ENCODE measurements at places on chromosomes 2 and 18.

DNA sequence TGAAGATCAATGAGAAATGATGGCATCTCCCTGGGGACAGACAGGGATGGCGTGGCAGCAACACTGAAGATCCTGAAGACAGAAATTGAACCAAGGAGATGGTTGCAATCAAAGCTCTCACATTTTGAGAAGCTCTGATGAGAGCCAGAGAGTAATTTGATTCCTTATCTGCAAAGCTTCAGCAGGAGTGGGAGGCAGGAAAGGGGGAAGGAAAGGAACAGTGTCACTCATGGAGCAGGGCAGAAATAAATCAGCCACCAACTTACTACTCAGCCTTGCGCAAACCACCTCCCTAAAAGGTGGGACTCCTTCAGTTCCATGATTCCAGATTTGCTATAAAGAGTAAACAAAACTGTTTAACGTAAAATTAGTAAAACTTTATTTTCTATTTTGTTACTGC is 119.2 kb downstream of the CACNB4 start:
- DNase-seq: no peak

GRCh38 chr2:237695201-237695780 is 67.9 kb downstream of the LRRFIP1 start:
- DNase-seq: peak; percentile 97

DNA sequence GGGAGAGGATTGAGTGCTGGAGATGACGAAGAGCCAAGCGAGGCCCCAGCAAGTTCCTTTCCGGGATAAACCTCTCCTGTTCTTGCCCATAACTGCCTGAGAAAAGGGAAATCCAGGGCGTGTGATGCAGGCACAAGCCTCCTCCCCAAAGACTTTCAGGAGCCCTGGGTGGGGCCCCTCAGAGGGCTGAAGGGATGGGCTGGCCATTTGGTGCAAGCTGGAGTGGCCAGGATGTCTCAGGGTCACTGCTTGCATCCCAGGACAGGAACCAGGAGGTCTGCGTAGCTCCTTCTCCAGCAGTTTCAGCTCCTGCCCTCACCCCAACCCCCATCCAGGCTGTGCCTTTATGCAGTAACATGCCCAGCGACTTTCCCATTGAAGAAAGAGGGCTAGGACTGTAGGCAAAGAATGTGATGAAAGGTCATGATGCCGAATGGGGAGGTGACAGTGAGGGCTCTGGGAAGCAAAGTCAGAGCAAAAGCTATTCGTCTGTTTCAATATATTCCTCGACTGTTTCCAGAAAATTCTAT is 80.2 kb downstream of the PXDN start:
- DNase-seq: no peak

DNA sequence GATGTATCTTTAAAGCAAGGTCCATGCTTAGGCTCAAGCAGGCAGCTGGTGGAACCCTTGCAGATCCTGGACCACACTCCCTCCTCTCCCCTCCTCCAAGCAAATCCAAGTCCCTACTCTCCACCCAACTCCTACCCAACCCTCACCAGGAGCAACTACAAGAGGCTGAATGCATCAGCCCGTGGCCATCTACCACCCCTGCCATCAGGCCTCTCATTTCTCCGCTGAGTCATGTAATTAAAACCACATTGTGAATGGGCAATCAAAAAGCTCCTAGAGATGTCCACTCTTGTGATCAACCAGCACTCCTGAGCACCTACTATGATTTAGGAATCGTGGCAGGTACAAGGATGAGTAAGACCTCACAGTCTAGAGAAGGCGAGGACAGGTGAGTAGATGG is 142.2 kb upstream of the CAPN13 start:
- DNase-seq: no peak

GRCh38 chr2:71667256-71668182 is 214.2 kb downstream of the DYSF start:
- DNase-seq: no peak

DNA sequence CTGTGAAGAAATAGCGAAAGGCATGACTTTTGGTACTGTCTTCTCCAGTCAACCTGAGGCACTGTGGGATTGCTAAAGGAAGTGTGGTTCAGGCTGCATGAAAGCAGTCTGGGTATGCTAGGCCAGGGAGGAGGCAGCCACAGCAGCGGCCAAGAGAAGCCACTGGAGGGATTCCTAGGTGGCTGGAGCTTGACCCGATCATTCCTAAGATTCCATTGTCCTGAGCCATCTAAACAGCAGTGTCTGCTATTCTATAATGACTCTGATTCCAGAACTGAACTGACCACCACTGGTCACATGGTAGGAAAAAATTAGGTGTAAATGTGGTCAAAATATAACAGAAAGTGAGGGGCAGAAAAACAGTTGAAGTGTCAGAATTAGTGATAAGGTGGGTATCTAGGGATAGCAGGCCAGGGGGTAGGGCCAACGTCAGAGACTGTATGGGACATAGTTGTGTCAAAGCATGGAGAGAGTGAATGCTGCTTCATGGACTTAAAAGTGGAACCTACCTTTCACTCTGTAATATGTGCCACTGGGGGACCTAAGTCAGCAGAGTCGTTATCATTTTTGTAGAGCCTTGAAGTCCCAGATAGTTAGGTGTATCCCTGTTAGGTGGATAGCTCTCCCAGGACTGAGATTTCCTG is 204.6 kb downstream of the CTNNA2 start:
- DNase-seq: no peak

GRCh38 chr2:194730266-194730665 is 926.8 kb upstream of the SLC39A10 start:
- DNase-seq: peak; percentile 1

DNA sequence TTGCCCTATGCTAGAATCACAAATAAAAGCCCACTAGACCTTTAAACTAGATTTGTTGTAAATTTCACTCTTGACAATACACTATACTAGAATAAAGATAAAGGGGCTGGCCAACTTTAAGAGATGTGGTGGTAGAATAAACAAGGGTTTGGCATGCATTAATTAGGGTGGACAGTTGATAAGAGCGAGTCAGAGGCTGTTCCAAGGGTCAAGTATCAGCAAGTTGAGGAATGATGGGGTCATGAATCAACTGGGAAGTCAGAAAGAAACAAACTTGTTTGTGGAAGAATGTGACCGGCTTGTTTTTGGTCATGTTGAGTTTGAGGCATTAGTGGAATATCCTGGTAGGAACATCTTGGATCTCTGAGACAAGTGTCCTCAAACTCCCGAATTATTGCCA is 398.3 kb upstream of the TNP1 start:
- DNase-seq: no peak

- DNase-seq: peak; percentile 79
These were observed 113.7 kb upstream of the SPRED2 start for GRCh38 chr2:65545837-65546805.

- peak; percentile 92 for DNase-seq
These were observed 39.4 kb downstream of the MAP4K4 start for GRCh38 chr2:101736861-101737291.

- DNase-seq: no peak
These were observed 254.3 kb downstream of the RBM43 start for GRCh38 chr2:151007365-151007764.

DNA sequence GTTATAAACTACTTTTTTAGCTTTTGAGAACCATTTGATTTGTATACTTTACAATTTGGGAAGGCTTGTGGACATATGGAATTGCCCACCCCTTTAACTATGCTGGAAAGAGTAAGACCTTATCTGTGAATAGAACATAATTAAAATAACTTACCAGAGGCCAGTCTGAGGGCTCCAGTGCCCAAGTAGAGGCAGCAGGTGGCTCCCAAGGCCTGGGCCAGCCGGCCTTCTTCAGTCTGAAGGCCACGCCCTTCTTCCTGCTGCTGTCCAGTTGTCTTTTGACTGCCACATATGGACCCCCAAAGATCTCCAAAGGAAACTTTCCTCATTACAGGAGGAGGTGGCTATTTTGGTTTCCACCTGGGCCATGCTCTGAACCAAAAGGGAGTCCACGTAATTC is 12.0 kb upstream of the IL18RAP start:
- no peak for DNase-seq

DNA sequence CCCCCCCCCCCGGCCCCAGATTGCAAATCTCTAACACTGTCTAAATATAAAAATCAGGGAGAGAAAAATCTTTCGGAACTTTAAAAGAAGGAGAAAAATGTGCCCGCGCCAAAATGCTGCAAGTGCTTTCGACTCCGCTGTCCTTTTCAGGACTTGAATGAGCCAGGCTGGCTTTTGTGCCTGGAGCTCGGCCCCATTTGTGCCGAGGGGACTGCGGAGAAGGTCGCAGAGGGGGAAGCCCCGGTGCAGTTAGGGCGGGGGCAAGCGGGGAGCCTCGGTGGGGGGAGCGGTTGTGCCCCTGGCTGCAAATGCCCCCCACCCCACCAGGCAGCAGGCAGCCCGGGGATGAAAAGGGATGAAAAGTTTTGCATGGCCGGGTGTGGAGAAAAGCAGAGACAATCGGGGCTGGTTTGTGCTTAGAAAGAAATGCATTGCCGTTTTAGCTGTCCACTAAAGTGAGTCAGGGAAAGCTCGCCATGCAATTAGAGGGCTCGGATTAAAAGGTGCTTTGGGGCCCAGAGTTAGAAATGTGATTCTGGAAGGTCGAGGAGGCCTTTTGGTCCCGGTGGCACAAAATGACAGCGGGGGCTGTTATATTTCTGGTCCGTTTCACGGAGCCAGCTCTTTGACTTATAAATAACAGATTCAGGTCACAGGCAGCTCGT is 1.6 kb downstream of the INHBB start:
- DNase-seq: no peak

DNA sequence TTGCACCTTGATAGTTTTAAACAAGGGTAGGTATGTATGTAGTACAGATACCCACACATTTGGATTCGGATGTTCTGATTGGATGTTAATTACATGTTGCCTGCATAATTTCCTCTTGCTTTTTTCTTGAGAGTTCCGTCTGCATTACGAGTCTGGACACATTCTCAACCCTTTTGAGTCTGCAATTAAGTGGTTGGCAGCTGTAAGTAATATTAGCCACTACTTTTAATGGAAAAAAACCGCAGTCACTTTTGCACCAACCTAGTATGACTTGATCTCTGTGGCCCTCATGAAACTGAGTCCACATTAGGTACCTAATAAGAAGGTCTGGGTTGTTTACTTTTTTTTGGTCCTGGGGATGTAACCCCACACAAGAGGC is 217.3 kb downstream of the VAPA start:
- DNase-seq: no peak

DNA sequence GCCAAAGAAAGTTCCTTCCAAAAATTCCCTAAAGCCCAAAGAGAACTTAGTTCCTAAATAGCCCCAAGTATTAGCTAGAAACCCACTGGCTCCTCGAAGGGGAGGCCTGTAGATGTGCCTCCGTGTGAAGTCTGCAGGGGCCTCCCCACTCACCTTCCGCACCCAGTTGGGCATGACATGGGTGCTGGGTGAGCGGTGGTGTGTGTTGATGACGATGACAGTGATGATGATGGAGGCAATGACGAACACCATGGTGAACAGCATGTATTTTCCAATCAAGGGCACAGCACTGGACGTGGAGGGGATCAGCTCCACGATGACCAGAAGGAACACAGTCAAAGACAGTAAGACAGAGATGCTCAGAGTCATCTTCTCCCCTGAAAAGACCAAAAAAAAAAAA is 14.5 kb downstream of the CHRNA1 start:
- DNase-seq: no peak

DNA sequence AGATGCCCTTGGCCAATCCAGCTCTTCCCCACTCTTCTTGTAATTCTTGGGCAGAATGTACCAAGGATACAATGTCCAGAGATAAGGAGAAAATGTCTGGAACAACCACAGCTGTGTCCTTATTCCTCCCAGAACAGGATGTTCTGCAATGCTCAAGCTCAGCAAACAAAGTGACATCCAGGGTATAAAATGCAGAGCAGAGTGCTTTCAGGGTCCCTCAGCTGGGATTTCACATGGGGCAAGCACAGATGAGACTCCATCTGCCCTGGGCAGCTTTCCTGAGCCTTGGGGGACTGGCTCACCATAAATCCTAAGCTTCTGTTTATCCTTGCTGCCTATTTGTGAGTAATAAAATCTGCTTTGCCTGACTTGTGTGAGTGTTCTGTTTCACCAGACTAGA is 127.4 kb downstream of the VAPA start:
- peak; percentile 79 for DNase-seq

DNA sequence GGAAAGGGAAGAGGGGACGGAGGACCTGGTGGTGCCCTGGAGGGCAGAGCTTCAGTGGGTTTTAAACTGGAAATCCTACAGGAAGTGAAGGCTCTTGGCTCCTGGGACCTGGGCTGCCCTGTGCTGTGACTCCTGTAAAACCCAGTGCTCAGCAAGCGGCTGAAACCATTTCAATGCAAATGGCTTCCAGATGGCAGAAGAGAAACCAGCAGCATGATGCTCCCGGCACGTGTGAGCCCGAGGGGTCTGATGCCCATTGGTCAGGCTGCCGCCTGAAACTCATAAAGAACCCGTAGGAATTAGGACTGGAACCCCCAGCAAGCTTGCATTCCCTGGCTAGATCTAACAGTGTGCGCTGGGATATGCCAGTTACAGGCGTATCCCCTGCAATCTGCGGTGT is 109.2 kb upstream of the THOC1 start:
- no peak for DNase-seq

DNA sequence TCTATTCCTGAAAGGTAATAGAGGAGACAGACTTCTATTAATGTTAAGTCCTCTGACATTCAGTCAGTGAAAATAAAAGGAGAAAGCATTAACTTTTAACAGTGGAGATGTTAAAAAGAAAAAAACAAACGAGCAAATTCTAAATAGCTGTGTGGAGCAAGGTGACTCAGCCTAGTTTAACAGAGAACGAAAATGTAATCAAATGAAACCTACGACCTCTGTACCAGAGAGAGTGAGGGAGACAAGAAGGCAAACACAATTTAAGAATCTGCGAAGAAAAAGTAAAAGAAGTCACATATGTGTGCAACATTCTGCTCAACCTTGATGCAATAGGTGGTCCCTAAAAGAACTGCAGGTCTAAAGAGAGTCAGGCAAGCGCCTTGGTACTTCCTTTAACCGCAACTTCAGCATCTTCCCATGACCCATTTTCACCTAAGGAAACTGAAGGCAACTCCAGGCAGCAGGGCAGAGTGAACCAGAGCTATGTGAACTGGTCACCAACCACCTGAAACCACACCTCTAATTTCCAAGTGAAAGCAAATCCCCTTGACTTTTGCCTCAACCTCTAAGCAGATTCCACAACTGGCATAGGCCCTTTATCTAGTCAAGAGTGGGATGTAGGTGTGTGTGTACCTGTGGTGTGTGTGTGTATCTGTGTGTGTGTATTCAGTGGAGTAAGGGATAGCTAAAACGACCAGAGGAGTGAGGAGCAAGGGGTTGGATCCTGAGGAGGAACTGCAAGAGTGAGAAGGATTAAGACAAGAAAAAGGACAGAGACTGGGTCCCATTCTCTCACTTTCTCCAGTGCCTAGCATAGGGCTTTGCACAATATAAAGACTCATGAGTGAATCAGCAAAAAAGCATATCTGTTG is 43.0 kb downstream of the FIGN start:
- peak; percentile 44 for DNase-seq

GRCh38 chr2:129237966-129238725 is 741.3 kb upstream of the RAB6C start:
- no peak for DNase-seq

- DNase-seq: peak; percentile 61
These were observed 64.6 kb downstream of the BMP10 start for GRCh38 chr2:68806511-68807109.

DNA sequence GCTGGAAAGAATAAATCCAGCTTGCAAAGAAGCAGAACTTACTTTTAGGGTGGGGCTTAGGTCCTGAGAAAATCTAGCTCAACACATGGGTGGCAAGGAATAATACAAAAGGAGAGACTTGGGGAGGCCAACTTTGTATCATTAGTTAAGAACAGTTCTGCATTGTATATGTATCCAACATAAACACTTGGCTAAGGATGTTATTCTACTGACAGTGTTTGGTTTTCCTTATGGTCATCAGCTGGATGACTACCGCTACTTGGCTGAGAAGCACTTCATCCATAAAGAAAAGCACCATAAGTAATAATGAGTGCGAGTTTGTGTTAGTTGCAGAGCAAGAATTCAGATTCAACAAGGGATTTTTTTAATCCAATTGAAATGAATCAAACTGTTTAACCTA is 614.9 kb downstream of the ARHGAP15 start:
- DNase-seq: no peak
